Activated CD4-positive, alpha-beta T cell treated with anti-CD3 and anti-CD28 coated beads for 48 hours (primary cell): ENCODE measurements at places on chromosomes 12 and 14.
A peak's percentile ranks its signal among the peaks of the same experiment; 100 is the strongest.

DNA sequence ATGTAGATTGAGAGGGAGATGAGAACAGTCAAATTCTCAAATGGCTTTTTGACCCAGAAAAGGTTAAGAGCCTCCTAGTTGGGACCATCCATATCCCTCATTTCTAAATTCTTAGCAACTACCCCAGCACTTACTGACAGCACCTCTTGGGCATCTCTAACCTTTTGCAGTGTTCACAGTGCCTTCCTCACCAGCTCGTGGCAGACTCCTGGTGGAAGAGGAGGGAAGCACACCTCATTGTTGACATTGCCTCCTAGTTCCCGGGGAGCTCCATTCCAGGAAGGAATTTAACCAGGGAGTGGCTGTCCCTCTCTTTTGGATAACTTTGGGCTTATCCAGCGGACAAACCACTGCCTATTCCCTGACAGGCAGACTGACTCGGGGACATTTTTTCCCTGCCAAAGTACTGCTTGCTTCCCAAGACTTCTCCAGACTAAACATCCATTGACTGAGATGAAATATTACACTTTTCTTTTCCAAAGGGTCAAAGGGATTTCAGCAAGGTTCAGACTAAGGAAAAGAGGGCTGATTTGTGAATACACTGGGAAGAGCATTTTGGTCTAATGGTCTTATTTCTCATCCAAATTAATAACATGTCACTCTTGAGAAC is 9.0 kb upstream of the OR6J1 start:
- DNase-seq: peak; percentile 68

GRCh38 chr14:60655898-60656685 is 6.8 kb upstream of the SIX1 start:
- peak; percentile 12 for DNase-seq

DNA sequence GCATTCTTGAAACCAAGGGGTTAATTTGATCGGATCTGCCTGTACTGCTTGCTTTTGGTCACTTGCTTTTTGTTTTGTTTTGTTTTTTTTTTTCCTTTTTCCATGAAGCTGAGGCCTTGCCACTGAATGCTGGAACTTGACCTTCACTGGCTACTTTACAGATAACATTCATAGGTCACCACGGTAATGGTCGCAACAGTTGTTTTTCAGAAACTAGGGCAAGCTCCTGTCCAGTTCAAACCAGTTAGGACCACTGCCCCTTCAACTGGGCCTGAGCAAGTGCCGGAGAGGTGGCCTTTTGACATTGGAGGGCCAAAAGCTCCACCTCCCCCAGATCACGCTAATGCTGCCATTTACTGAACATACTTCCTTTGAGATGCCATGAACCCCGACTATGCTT is 147.6 kb downstream of the FOXN3 start:
- no peak for DNase-seq

- DNase-seq: no peak
Measured at GRCh38 chr12:109771746-109772621, 58.4 kb downstream of the FAM222A start.

- DNase-seq: no peak
Measured at GRCh38 chr12:59737725-59738463, 142.1 kb downstream of the SLC16A7 start.

GRCh38 chr14:56874375-56874774 is 64.1 kb upstream of the OTX2 start:
- DNase-seq: peak; percentile 6

- no peak for DNase-seq
Measured at GRCh38 chr12:102685841-102686240, 205.5 kb upstream of the IGF1 start.

GRCh38 chr12:4116251-4117111 is 157.1 kb upstream of the CCND2 start:
- DNase-seq: no peak

GRCh38 chr12:77060136-77060882 is 5.1 kb downstream of the E2F7 start:
- DNase-seq: no peak

DNA sequence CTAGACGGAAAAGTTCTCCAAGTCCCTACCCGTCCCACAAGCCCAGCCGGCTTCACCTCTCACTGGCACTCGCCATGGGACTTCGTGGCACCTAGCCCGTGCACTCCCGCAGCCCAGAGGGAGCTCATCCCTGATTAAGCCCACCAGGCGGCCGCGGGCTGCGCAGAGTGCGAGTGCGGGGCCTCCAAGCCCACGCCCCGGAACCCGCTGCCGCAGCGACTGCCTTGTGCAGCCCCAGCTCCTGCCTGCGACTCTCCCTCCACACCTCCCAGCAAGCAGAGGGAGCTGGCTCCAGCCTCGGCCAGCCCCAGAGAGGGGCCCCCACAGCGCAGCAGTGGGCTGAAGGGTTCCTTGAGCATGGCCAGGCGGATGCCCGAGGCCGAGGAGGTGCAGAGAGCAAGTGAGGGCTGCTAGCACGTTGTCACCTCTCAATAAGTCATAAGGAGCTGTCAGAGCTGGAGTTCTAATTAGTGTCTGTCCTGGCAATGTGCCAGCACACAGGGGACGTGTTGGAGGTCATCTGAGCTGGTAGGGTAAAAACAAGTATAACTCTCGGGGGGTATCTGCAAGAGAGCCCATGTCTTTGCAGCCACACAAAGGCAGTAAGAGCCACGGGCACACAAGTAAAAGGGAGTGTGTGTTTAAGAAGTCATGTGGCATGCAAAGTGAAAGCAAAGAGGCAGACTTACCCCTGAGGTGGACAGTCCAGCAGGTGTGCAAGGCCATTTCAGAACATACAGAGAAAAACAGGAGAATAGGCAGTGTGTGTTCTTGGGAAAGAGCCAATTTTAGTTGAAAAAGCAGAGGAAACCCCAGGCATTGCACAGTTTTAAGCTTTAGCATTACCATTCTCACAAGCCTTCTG is 27.1 kb upstream of the TMTC2 start:
- no peak for DNase-seq

- DNase-seq: no peak
Measured at GRCh38 chr12:56188131-56188777, 1.0 kb downstream of the SMARCC2 start.

GRCh38 chr14:71583194-71583593 is 349.0 kb upstream of the RGS6 start:
- DNase-seq: no peak

- no peak for DNase-seq
Measured at GRCh38 chr14:100644383-100644782, 57.2 kb upstream of the BEGAIN start.

GRCh38 chr12:115973066-115973465 is 304.4 kb downstream of the MED13L start:
- no peak for DNase-seq

DNA sequence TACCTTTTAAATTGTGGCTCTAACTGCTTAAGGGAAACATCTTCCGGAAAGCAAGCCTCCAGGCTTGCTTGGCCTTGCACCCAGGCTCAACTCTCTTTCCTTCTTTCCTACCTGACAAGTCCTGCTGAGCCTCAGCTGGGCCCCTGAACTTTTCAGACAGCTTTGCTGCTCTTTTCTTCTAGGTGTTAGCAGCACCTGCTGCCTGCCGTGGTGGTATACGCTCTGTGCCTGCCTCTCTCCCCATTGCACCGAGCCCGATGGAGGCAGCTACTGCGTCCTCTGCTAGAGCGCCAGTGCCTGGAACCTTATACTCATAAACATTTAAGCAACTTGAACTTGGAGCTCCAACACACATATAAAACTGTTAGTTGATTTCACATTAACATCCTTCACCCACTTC is 195.7 kb downstream of the ANO6 start:
- DNase-seq: no peak

DNA sequence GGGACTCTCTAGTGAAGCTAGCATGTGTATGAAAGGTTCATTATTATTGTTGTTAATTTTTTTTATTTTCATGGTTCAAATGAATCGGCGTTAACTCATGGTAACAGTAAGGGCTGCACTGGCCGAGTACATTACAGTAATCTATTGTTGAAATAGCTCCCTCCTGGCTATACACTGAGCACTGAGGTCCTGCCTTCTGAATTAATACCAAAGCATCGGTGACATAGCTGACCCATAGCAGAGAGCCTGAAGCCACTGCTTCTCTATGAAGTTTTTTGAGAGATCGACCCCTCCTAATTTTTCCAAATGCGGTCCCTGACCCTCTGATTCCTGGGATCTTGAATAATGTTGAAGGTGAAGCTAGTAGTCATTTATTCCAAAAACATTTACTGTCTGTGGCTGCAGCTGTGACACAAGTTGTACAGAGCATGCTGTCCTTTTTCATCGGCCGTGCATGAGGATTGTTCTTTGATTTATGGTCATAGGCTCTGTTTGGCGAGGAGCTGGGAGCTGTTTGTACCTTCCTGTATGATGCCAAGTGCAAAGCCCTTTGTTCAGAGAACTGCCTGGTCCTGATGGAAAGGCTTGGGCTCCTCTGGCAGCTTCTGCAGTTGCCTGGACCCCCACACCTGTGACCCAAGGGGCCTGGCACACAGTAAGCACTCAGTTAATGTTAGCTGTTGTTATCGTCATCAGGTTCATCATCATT is 486.5 kb downstream of the EGLN3 start:
- DNase-seq: no peak

- no peak for DNase-seq
Measured at GRCh38 chr14:36129181-36129580, 47.3 kb downstream of the PTCSC3 start.

DNA sequence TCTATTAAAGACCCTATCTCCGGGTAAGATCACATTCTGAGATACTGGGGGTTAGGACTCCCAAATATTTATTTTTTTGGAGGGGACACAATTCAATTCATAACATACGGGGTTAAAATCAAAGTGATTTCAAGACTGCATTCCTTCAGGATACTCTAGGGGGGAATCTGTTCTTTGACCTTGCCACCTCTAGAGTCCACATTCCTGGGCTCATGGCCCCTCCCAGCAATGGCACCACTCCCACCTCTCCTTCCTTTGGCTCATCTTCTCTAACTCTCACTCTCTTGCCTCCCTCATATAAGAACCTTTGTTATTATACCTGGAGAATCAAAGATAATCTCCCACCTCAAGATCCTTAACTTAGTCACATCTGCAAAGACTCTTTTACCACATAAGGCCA is 79.5 kb downstream of the CAND1 start:
- no peak for DNase-seq

DNA sequence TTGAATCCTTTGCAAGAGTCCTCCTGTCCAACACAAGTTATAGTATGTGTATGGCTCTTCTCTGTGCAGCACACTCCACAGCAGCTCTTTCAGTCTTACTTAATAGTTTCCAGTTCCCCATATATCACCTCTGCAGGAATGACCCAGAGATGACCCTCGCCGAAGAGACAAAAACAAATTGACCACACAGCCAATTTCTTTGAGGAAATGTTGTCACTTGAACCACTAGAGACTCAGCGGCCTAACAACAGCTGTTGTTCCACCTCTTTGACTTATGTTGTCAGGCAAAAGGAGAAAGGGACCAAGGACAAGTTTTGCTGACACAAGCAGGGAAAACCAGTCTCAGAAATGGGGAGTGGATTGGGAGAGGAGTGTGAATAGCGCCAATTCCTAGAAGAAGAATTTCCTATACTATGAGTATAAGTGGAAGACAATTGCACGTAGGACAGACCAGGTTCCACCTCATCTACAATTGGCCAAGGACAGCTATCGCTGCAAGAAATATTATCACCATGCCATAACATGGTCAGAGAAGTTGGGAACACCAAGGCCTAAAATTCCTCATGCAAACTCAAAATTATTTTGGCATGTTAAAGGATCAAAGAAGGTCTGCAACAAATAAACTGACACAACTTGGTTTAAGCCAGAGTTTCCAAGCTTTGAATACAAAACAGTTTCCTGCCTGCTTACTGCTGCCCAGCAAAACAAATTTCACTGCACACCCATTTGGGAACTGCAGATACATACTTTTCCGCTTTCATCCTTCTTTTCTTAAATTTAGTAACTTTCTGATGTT is 41.7 kb upstream of the ITPR2 start:
- no peak for DNase-seq

DNA sequence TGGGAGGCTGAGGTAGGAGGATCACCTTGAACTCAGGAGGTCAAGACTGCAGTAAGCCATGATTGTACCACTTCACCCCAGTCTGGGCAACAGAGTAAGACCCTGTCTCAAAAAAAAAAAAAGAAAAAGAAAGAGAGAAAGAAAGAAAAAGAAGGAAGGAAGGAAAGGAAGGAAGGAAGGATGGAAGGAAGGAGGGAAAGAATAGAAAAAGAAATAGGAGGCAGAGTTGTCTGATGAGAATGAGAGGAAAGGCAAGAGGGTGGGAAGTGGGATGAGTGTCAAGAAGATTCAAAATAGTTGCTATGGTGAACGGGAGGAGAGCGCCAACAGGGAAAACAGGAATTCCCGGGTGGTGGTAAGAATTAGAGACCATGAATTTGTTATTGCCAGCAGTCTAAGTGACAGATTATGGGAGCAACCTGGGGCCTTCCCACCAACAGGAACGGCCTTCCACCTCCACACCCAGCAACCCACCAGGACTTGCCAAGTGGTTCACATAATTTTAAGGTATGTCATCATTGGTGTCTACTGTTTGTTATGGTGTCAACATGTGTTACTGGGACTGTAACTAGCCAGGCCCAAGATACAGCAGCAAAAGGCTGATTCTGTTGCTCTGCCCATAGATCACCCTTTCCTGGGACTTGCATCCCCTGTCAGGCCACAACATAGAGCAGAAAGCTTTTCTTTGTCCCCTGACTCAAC is 36.1 kb upstream of the C12orf76 start:
- DNase-seq: no peak

- DNase-seq: no peak
Measured at GRCh38 chr14:95330591-95331370, 11.1 kb upstream of the CLMN start.

GRCh38 chr12:99284161-99284560 is 363.4 kb upstream of the GARIN6 start:
- no peak for DNase-seq

- DNase-seq: no peak
Measured at GRCh38 chr12:94762943-94763342, 112.6 kb upstream of the TMCC3 start.

DNA sequence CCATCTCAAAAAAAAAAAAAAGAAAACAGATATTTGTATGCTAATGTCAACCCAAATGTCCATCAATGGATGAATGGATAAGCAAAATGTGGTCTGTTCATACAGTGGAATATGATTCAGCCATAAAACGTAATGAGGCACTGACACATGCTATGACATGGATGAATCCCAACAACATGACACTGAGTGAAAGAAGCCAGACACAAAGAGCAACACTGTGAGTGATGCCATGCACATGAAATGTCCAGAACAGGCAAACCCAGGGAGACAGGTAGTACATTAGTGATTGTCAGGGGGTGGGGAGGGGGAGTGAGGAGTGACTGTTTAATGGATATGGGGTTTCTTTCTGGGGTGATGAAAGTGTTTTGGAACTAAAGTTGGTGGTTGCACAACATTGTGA is 50.2 kb downstream of the ARL6IP4 start:
- DNase-seq: no peak

- no peak for DNase-seq
Measured at GRCh38 chr12:115990241-115990640, 287.3 kb downstream of the MED13L start.

- no peak for DNase-seq
Measured at GRCh38 chr12:121086781-121087295, 45.8 kb upstream of the P2RX7 start.

- no peak for DNase-seq
Measured at GRCh38 chr12:3097836-3098235, 20.7 kb downstream of the TSPAN9 start.
